ENCODE measurements at places on chromosomes 12 and 14. TPM values are rescaled to one million over a fixed set of nuclear protein-coding genes. Genes with fewer than 3 reads are reported as not detected.

DNA sequence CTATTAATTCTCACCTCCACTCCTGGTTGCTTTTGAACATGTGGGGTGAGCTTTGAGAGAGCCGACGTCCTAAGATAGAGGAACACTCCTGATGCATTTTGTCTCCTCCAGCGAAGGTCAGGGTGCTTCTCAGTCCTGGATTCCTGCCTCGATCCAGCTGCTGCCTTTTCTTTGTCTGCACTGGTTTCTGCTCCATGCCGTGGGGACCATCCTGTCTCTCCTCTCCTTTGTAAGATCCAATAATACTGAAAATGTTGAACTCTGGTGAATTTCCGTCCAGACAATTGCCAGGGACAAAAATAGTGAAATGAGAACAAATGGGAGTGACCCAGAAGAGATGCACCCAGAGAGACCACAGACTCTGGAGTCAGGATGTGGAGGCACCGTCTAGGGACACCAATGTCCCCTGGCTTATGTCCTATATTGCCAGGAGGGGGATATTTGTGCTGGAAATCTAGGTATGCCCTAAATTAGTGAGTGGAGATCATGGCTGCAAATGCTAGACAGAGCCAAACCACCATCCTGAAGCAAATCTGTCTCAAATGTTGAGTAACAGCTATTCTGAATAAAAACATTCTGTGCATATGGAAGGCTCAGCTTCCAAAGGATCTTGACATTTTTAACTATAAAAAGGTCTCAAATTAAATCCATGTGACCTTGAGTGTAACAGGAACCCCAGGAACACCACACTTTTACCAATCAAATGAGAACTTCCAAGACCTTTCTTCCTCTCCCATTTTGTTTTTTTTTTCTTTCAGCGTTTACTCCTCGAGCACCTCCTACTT, 170.9 kb downstream of the PPM1H start:
- DNase-seq, result no peak

DNA sequence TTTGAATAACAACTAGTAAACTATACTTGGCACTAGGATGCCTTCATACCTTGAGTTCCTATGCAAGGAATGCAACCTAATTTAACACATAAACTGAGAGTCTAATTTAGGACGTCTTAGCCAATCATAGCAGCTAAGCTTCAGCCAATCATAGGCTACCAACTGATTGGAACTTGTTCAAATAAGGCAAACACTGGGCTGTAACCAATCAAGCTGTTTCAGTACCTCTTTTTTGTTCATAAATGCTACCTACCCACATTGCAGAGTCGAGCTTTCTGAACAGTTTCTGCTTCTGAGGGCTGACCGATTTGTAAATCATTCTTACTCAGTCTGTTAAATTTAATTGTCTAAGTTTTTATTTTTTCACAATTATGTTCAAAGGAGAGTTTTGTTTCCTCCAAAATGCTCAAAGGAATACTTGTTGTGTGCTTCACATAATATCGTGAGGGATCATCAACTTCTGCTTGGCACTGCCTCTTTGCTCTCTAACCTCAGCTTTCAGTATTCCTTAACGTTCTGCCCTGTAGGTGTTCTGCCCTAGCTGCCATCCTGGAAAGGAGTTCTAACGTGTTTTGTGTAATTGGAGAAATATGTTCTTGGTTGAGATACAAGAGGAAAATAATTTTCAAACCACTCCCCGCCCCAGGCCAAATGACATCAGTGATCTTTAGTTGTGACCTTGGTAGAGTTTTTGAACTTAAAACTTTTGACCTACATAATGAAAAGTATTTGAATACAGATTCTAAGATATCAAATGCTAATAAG, 380.4 kb upstream of the MIS18BP1 start:
- DNase-seq, result no peak

Gene FGF6
- total RNA-seq, result not detected

DNA sequence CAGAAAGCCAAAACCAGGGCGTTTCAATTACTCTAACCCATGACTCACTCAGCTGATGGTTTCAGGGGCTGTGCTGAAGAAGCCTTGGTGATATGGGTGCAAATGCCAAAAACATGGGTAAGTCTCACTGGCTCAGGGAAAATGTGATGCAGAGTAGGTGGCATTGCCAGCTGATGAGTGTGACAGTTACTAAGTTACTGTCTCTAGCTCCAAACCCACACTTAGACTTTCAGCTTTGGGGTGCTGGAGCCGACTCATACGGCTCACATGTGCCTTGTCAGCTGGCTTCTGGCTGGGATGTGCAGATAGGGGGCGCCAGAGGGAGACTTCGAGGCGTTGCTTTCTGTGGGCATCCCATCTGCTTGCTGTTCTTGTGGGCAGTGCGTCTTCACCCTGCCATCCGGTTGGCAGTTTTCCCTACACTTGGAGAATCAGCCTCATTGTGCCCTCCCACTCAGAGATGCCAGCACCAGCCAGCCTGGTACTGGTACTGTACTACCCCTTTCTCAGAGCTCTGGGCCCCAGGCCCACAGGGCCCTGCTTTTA, 11.1 kb upstream of the KRT7 start:
- peak; percentile 48 for DNase-seq

- no peak for DNase-seq
Measured at GRCh38 chr12:13248964-13249363, 52.4 kb downstream of the EMP1 start.

GRCh38 chr12:49706351-49707127, 666 bp downstream of the FMNL3 start:
- DNase-seq, result peak; percentile 51

- no peak for DNase-seq
Measured at GRCh38 chr12:115817389-115817788, 460.1 kb downstream of the MED13L start.

DNA sequence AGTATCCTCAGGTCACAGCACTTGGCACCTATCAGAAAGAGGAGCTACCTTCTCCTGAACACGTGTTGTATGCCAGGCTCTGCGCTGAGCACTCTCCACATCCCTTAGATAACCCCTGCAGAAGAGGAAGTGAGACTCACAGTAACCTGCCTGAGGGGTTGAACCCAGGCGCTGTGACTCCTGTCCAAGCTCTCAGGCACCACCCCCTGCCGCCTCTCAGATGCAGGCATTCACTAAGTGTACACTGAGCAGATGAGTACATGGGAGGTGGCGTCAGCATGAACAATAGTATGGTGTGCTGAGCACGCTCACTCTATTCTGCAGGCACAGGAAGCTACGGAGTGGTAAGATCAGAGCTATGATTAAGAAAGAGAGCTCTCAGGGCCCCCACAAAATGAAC, 21.0 kb upstream of the RIC8B start:
- no peak for DNase-seq

DNA sequence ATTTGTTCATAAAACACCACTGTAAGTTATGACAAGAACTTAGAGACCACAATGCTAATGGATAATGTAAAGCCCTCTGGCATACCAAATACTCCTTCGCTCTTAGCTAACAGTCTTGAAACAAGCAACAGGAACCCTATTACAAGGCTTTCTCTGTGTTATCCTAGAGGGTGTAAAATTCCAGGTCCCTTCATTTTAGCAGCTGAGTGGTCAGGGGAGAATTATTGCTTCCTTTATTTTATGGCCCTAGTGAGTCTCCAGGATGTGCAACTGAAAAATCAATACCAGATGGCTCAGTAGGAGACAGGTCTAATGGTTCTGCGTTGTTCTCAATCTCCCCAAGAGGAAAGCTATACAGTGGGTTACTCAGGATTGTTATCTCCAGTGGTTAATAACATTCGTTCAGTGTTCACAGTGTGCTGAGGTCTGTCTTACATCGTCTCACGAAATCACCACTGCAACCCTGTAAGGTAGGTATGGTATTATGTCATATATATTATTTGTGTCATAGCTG, 172.7 kb upstream of the CNOT2 start:
- DNase-seq, result no peak

Gene NRXN3
- 15.9 TPM for total RNA-seq

GRCh38 chr14:106606936-106607335, 1080.6 kb downstream of the TMEM121 start:
- DNase-seq, result no peak

Gene CLIP1
- 85.0 TPM for total RNA-seq

GRCh38 chr14:59166258-59166657, 22.2 kb upstream of the DAAM1 start:
- no peak for DNase-seq

Data from Caco-2 (cell line).